ENCODE measurements at places on chromosomes 13 and 19.

GRCh38 chr19:48603850-48604249, 2.7 kb upstream of the SPACA4 start:
- DNase-seq: no peak

- DNase-seq: no peak
Observed at GRCh38 chr19:18491995-18492953, 29.6 kb downstream of the ELL start.

- DNase-seq: peak; percentile 98
Observed at GRCh38 chr19:10543420-10544241, at the start of gene ATG4D. Gene ATG4D (plus strand): TSS chr19:10543904. CDS start chr19:10544091, 187 bp downstream.

DNA sequence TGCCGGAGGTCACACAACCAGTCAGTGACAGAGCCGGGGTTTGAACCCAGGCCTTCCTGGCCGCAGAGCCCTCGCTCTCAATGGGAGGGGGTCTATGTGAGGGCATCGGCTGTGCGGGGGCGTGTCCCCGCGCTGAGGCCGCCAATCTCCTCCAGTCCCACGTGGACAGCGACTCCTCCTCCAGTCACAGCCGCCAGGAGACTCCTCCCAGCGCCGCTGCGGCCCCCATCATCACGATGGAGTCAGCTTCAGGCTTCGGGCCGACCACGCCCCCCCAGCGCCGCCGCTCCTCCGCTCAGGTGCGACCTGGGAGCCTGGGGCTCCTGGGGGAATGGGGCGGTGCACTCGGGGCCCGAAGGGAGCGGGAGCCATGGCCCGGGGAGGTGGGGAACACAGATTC, 6.0 kb downstream of the SPRED3 start:
- DNase-seq: peak; percentile 81

DNA sequence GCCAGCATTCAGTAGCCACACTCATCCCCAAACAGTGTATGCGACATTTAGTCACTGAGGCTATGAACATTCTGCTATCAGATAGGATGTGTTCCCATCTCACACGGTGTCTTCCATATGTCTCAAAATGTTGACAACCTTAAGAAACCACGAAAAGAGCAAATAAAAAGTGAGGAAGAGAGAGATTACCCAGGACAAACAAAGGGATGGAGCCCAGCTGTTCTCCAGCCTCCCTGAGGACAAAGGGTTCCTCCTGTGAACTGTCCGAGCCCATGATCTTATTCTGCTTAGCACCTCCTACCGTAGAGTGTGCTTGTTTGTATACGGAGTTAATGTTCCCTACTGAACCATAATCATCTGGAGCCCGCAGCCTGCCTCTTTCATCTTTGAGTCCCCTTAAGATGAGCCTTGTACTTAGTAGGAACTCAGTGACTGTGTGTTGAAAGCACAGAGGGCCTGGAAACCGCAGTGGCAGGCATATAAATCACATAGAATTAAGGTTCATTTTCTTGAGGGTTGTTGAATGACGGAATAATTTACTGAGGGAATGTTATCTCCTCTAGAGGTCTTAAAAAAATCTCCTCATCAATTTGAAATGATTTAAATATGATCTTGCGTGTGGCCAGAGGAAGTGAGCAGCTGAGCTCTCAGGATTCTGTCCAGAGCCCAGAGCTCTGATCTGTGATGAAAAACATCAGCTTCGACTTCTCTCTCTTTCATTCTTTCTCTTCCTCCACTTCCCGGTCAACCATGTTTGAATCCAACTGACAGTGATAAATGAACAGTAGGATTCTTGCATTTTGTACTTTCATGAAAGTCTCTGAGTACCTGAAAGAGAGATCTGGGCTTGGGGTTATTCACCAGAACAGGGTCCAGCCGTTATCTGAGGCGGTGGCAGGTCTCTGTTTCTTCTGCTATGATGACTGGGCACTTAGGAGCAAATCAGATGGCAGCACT, 200.5 kb downstream of the KLF5 start:
- DNase-seq: peak; percentile 77

DNA sequence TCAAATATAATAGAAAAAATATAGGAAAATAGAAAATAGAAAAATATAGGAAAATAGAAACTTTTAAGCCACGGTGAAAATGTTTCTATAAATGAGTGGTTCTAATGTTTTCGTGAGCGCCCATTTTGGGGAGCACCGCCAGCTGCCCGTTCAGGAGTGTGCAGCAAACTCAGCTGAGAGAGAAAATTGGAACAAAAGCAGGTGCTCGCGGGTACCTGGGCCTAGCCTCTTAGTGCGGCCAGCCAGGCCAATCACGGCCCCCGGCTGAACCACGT, 204 bp upstream of the PDX1 start:
- DNase-seq: no peak

DNA sequence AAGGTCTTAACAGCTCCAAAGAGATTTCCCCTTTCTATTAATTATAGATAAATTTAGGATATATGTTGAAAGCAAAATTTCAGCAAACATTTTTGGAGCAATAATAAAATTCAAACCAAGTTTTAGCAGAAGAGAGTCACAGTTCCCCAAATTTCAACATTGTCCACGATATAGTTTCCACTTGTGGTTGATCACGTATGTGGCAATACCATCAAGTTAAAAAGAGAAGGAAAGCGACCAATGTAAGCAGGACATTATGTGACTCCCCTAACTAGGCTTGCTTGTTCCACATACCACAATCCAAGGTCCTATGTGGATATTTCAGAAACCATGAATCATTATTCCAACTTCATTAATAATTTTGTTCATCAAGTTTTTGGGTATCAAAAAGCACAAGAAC, 52.8 kb downstream of the ELF1 start:
- DNase-seq: no peak

GRCh38 chr13:67725999-67726398, 495.9 kb upstream of the PCDH9 start:
- no peak for DNase-seq

DNA sequence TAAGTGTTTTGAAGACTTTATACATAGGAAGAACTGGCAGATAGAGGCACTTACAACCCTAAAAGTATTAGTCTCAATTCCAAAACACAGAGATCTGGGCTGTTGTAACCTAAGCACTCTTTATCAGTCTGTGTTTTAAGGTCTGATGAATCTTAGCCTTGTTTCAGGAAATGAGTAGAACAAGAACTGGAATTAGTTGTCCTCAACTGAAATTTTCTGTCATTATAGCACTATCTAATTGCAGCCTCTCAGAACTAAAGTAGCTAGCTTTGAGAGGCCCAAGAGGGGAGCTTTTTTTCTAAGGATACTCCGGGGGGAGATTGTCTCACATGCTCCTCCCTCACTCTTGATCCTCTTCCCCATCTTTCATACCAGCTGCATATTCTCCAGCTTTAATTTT, 13.1 kb downstream of the HNRNPM start:
- DNase-seq: no peak

GRCh38 chr19:53504885-53505284, 33.1 kb upstream of the ZNF331 start:
- DNase-seq: peak; percentile 16

DNA sequence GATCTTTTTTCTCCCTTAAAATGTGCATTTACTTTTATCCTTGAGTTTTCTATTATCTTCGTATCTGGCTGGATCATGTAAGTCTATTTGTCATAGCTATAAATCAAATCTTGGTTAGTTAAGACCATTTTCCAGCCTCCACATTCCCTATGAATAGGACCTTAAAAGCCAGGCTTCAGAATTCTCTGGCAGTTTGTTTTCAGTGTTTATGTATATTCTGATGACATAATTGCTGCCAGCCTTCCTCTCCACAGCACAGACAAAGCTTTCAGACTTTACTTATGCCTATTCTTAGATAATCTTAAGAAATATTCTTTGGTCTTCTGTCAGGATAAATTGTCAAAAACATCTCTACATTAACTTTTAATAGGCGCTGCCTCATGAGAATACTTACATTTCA, 870.8 kb upstream of the SPRY2 start:
- no peak for DNase-seq

DNA sequence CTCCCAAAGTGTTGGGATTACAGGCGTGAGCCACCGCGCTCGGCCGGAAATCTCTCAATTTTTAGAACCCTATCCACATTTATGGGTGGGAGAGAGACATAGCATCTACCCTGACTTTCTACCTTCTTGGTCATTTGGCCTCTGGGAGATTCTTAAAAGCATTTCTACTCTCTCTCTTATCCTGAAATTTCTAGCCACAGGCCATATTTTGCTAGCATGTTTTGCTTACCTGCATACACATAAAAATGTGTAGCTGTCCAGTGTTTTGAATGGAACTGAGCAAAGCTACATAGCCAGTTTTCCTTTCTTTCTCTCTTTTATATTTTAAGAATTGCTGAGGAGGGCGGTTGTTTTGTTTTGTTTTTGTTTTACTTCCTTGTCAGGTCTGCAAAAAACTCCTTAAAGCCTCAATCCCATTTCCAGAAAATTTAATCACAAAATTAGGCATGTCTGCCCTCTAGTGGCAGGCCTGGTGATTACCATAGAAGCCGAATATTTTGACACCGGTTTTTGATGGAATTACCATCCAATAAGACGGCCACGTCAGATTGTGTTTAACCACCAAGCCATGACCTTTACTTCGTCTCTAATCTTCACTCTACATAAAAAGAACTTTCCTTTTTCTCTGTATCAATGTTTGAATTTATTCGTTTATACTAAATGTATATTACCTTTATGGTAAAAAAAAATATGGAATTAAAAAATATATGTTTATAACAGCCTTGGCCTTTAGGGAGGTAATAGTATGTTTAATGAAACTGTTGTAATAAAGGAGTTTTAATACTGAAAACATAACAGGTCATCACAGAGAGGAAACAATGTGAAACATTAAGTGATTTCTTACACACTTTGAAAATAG, 34.4 kb upstream of the OXGR1 start:
- peak; percentile 37 for DNase-seq

- DNase-seq: no peak
Observed at GRCh38 chr19:4391306-4391693, 9.0 kb downstream of the SH3GL1 start.

- no peak for DNase-seq
Observed at GRCh38 chr13:104920091-104920490, 1615.4 kb downstream of the EFNB2 start.

DNA sequence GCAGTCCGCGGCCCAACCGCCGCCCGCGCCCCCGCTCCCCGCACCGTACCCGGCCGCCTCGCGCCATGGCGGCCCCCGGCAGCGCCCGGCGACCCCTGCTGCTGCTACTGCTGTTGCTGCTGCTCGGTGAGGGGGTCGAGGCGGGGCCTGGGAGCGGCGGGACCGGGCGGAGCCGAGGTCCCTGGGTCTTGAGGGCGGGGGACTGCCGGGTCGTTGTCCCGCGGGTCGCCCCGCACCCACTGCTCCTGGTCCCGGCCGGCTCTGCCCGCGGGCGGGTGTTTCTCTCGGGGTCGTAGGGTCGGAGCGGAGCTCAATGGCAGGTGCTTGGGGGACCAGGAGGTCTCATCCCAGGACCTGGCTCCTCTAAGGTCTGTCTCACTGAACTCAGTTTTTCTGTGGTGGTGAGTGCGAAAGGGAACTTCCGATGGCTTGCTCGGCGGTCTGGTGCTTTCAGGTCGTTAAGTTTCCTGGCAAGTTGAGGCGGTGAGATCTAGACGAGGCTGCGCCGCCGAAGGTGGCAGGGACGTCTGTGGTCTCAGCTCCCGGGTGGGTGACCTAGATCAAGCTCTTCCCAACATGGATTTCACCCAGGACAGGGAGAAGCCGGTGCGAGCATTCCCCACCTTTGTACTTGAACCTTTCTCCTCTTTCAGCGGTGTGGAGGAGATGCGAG, 467 bp downstream of the LAMP1 start:
- peak; percentile 28 for DNase-seq

DNA sequence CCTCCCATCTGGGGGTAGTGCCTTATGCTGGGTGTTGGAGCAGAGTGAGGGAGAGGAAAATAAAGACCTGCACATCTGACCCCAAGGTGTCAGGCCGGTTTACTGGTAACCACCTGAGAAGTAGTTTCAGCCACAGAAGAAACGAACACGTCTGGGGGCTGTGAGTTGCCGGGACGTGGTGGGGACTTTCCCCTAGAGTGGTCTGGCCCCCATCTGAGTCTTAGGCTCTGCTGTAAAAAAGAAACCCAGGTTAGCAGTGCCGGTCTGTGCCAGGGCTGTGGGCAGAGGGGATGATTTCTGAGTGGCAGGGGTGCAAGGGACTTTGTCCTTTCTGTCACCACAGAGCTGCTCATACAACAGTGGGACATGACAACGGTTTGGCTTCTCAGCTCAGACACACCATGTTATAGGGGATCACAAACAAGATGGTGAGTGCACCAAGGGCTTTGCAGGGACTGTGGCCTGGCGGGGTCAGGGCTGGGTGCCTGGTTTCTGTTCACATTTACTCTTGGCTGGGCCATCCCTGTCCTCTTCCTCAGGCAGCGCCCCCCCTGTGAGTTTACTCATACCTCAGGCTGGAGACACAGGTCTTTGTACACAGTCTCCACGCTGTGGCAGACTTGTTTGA, 9.0 kb downstream of the GCDH start:
- DNase-seq: no peak

GRCh38 chr13:32255724-32256109, 59.4 kb downstream of the ZAR1L start:
- peak; percentile 10 for DNase-seq

GRCh38 chr13:102399791-102400674, 1.8 kb downstream of the FGF14 start:
- DNase-seq: peak; percentile 47

GRCh38 chr13:36211567-36211966, 2.8 kb downstream of the SOHLH2 start:
- DNase-seq: no peak

DNA sequence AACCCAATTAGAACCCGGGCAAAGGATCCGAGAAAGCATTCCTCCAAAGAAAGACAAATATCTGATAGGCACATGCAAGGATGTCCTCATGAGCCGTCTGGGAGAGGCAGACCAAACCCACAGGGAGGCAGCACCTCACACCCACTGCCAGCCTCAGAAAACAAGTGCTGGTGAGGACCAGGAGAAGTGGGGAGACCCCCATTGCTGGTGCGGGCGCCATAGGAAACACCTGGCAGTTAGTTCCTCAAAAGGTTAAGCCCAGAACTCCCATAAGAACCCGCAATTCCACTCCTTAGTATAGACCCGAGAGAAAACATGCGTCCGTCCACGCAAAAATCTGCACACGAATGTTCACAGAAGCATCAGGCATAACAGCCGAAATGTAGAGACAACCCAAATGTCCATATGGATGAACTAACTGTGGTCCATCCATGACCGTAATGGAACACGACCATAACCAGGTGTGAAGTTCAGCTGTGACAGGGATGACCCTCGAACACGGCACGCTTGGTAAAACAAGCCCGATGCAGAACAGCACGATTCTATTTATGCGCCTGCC, 7.9 kb downstream of the ZNF787 start:
- DNase-seq: no peak

- DNase-seq: no peak
Observed at GRCh38 chr19:54380897-54381296, 16.2 kb upstream of the LAIR1 start.
